ENCODE measurements at places on chromosomes 1 and 21.

DNA sequence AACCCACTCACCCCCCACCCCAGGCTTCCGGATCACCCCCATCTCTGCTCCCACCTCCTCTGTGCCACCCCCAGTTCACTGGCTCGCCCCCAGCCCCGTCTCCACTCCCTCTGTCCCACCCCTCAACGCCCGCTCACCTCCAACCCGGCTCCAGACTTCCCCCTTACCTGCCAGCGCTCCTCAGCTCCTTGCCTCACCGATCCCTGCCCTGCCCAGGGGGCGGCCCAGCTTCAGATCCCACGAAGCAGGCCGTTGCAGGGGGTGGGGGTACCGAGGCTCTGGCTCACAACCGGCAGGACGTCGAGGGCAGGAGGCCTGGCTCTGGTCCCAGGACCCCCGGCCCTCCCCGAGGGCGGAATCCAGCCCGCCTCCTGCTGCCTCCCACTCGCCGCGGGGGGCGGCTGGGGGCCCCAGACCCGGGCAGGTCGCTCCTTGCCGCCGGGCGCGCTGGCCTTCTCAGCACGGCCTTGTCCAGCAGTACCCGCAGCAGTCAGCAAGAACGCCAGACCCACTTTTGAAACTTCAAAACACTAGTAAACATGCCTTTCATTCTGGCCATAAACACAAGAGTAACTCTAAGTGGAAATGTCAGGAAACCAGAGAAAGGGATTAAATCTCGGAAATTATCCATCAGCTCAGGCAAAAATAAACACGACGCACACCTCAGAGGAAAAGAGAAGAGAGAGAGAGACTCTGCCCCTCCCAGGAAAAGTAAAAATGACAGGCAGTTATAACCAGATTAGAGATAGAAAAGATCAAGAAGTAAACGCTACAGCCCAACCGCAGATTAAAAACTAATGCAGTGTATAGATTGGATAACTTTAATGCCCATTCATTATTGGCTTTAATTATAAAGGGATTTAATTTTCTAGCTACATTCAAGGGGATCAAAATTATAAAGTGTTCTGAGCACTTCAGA, 1.0 kb upstream of the FAM89A start:
- DNase-seq = peak; percentile 1

DNA sequence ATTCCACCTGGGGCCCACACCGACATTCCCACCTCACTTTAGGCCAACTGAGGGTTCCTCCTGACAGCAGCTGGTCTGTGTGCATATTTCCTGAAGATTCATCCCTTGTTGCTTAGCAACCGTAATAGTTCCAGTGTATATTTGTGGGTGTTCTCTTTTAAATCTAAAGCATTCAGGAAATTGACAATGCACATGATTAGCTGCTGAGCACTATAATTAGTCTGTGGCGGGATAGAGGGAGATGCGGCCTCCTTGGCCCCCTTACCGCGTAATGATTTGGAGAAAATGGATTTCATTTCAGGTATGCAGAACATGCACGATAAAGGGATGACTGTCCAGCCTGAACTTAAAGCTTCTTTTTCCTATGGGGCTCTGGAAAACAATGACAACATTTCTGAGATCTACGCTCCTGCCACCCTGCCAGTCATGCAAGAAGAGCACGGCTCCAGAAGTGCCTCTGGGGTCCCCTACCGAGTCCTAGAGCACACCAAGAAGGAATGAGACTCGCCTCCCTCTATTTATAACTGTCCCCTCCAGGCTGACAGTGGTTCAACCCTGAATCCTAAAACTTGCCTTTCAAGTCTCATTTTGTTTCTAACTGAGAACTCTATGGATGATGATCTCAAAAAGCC, 33.8 kb upstream of the RCAN3 start:
- DNase-seq = no peak

GRCh38 chr1:166165661-166166328, 1.0 kb downstream of the FAM78B start:
- no peak for DNase-seq

- DNase-seq = no peak
Measured at GRCh38 chr1:39317910-39318633, 113.6 kb downstream of the MACF1 start.

GRCh38 chr1:11529763-11530730, 51.1 kb downstream of the DISP3 start:
- no peak for DNase-seq

DNA sequence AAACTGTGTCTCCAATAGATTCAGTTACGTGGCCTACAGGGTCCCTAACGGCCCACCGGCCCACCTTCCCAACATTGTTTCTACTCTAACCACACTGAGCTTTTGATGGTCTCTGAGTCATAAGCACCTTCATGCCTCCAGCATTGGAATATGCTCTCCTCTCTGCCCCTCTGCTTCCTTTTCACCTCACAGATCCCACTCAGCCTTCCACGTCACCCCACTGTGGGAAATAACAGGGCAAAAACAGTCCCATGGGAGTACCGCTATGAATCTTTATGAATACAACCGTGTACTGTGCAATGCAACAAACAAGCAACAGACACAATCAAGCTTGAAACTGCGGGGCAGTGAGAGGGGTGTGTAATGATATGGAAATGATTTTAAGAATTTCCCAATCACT, 5.3 kb upstream of the SARS1 start:
- DNase-seq = no peak

GRCh38 chr1:6960291-6960811, 175.1 kb downstream of the CAMTA1 start:
- no peak for DNase-seq

- DNase-seq = no peak
Measured at GRCh38 chr1:74811436-74812179, 78.7 kb downstream of the TYW3 start.

DNA sequence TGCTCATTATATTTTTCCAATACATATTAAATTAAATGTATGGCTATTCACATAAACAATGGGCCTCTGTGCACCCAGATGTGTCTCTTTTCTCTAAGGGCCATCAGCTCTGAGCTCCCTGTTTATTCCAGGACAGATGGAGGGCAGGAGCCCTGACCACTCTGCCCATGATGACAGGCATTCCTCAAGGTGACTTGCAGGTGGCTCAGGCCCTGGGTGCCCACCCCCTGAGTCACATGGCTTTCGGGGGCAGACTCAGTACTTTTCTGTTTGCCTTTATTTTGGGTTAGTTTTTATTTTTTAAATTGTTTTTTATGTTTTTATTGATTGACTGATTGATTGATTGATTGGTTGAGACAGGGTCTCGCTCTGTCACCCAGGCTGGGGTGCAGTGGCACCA, 6.4 kb upstream of the LRP8 start:
- no peak for DNase-seq

DNA sequence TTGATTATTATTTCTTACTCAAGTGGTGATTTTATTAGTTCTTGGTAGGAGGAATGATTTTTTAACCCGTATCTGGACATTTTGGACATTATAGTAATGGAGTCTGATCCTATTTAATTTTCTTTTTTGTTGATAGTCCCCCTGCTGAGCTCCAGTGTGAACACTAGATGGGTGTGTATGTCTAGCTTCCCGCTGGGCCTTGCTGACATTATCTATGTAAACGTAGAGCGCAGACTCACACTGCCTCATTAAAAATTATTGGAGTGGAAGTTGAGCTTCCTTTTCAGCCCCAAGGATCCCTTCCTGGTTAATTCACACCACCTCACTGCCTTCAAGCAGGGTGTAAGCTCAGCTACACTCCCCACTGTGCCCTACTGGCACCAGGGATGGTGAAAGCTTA, 467.6 kb upstream of the PKN2 start:
- DNase-seq = no peak

Measured in activated T-helper 1 cell treated with Interleukin-2 at 50 U/mL for 16 hours (primary cell).